B cell (primary cell): ENCODE measurements at places on chromosomes 11 and 22. TPM values are rescaled to one million over a fixed set of nuclear protein-coding genes. Genes with fewer than 3 reads are reported as not detected.
A peak's percentile ranks its signal among the peaks of the same experiment; 100 is the strongest.

APOA4 gene
- total RNA-seq: not detected in 2 replicates

- peak; percentile 72 for DNase-seq
Measured at GRCh38 chr11:118530683-118531596, at the start of gene TMEM25. Gene TMEM25 (plus strand): TSS chr11:118531192. CDS start chr11:118531802, 610 bp downstream.

DNA sequence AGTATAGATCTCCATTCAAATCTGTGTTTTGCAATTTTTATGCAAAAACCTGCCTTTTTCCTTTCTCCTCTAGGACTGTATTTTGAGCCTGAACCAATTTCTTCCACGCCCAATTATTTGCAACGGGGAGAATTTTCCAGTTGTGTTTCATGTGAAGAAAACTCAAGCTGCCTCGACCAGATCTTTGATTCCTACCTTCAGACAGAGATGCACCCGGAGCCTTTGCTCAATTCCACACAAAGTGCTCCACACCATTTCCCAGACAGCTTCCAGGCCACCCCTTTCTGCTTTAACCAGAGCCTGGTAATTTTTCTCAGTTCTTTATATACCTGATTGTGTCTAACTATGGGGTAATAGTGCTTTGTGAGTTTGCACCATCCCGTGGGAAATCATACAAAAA is 8.0 kb downstream of the POU2AF3 start:
- no peak for DNase-seq

GRCh38 chr11:17747131-17747955 is 12.8 kb downstream of the KCNC1 start:
- no peak for DNase-seq

ANGPTL5 gene
- not detected in 2 replicates for total RNA-seq

DNA sequence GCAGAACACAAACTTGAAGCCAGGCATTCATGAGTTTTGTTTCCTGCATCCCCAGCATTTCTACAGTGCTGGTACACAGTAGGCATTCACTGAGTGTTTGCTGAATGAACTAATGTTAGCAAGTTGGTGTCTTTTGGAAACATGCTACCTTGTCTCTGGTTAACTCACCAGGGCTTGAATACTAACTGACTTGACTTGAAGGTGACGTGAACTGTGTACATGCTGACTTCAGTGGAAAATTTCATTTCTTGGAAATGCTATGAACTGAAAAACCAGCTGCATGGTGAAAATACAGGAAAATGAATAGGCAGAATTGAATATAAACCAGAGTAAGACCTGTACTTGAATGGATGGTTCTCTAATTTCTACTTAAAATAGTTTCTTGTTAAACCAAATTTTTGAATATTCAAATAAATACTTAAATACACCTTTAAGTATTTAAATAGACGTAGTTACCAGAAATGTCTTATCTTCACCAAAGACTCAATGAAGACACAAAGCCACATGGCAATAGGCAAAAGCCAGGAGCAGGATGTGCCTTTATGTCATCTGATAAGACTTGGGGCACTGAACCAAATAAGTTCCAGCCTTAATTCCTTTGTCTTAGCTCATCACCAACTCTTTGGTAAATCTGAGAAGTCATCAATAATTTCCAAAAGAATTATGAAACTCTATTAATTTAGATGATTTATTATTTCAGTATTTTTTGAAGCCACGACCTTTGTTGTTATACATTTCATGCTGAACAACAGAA is 39.7 kb upstream of the POU2AF2 start:
- no peak for DNase-seq

GRCh38 chr11:113504586-113504985 is 29.4 kb upstream of the DRD2 start:
- DNase-seq: no peak

DNA sequence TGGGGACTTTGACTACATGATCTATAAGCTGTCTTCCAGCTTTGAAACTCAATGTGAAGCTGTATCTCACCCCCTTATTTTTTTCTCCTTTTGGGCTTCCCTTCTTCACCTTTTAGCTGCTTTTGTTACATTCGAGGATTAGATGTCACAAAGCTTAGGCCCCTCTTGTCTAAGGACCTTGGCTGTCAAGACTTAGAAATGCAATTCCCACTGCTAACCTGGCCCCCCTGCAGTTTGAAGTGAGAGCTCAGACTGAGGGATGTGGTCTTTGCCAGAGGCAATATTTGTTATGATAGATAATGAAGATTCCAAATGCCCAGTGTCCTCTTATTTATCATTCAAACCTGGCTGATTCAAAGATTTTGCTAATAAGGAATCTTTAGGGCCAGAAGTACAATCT is 128.3 kb downstream of the ARL14EP start:
- no peak for DNase-seq

THY1 gene
- not detected in 2 replicates for total RNA-seq

- DNase-seq: no peak
Measured at GRCh38 chr11:134537296-134537695, 125.3 kb upstream of the B3GAT1 start.

- DNase-seq: no peak
Measured at GRCh38 chr22:50136581-50137015, 33.9 kb upstream of the PANX2 start.

- DNase-seq: peak; percentile 84
Measured at GRCh38 chr11:134050541-134051383, 18.1 kb upstream of the JAM3 start.

LRP5 gene
- 13.9 and 15.7 TPM in 2 replicates for total RNA-seq

- no peak for DNase-seq
Measured at GRCh38 chr11:29507376-29507775, 509.5 kb downstream of the KCNA4 start.

RAB30 gene
- 208 and 214 TPM in 2 replicates for total RNA-seq

DNA sequence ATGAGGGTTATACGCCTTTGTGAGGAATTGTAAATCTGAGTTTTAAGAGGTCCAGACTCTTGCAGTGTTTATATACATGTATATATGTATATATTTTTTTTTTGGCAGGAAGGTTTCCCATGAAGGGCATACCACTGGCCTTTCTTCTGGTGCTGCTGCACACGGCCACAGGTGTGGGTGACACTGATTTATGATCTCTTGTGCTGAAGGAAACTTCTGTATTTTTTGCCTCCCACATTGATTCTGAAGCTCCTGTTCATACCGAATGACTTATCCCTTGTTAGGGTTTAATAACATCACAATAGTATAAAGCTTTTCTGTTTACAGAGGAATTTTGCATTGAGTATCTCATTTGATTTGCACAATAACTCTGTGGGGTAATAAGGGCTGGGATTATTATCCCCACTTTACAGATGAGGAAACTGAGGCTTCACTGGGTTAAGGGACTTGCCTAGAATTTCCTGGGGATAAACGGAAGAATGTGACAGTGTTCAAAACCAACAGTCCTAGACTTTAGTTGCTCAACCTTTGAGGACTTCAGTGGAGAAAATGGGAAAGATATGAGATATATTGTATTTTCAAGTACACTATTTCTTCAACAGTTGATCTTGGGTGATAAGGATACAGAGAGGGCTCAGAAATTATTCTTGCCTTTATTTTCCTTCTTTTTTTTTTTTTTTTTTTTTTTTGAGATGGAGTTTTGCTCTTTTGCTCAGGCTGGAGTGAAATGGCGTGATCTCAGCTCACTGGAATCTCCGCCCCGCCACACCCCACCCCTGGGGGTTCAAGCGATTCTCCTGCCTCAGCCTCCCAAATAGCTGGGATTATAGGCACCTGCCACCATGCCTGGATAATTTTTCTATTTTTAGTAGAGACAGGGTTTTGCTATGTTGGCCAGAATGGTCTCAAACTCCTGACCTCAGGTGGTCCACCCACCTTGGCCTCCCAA is 70.1 kb downstream of the MICAL2 start:
- no peak for DNase-seq

- DNase-seq: no peak
Measured at GRCh38 chr11:123671534-123671933, 17.1 kb upstream of the SCN3B start.

FANCF gene
- 26.6 TPM in 2 replicates for total RNA-seq

DNA sequence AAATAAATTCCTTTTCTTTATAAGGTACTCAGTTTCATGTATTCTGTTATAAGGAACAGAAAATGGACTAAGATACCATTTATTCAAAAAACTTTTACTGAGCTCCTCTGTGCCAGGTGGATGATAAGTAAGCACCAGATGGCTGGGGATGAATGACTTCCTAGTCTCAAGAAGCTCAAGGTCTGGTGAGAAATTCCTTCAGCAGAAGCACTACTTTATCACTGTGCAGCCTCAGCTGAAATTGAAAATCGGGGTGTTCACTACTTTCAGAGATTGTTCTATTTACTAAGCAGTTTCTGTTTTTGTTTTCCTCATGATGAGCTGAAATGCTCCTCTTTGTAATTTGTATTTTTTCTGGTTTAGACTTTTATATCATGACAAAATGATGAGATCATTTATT is 7.8 kb downstream of the LDHAL6A start:
- no peak for DNase-seq

DNA sequence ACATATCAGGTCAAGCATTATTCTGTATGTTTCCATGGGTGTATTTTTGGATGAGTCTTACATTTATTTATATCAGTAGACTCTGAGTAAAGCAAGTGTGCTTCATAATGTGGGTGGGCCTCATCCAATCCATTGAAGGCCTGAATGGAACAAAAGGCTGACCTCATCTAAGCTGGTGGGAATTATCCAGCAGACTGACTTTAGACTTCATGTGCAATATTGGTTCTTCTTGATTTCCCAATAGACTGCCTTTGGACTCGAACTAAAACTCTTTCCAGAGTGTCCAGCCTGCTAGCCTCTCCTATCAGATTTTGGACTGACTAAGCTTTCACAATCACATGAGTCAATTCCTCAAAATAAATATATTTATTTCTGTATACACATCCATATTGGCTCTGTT is 116.2 kb downstream of the KIF18A start:
- DNase-seq: no peak

GRCh38 chr11:133903875-133904817 is 52.6 kb downstream of the IGSF9B start:
- no peak for DNase-seq

DNA sequence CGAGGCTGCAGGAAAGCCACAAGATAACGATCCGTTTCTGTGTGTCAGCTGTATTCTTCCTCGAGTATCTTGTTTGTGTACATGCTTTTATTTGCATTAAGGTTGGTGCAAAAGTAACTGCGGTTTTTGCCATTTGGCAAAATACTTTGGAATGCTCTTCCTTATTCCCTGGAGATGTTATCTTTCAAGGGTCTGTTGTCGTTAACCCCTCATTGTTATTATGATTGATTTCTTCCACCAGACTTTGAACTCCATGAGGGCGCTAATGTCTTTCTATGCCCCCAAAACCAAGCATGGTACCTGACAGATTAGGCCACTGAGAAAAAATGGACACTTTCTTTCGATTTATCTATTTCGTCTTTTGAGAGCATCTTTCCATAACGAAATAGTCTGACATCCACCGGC is 563 bp upstream of the PSMA1 start:
- DNase-seq: no peak

C11orf71 gene
- total RNA-seq: 14.8 and 14.9 TPM in 2 replicates

- no peak for DNase-seq
Measured at GRCh38 chr22:39247361-39247760, 2.6 kb upstream of the PDGFB start.

GRCh38 chr11:32131321-32131720 is 40.4 kb downstream of the RCN1 start:
- no peak for DNase-seq

DNA sequence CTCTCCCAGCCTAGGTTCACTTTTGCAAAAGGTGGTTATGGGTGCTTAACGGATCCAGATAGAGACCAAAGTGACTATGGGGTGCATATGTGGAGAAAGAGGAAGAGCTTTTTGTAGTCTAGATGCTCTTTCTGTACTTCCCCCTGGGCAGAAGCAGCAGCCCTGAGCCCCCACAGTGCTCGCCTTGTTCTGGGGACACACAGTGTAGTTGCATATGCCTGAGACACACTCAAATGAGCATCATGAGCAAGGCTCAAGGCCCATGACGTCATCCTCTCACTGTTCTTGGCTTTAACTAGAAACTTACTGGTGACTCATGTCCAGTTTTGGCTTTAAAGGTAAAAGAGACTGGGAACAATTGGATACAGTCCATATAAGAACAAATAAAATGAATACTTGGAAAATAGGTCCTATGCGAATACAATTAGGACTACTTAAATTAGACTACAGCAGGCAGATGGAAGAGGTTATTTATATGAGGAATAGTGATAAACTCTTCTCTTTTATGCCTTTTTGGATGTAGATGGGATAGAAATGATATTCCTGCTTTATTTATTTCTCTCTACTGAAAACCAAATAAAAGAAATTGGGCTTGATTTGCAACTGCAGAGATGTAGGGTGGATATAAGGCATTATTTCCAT is 20.1 kb upstream of the PEX26 start:
- DNase-seq: peak; percentile 93

DNA sequence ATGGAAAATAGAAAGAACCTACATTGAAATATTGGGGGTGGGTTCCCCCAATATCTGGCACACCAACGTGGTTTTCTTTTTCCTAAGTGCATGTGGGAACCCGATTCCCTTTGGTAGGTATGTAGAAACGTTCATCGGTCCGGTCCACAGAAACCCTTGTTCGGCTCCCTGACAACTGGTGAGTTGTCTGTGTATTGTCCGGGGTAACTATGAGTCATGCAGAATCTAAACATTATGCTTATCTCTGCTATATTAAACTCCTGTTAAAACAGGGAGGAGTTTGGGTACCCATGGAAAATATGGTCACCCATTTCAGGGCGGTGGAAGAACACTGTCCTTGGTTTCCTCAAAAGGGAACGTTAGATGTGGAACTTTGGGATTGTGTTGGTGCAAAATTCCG is 25.1 kb upstream of the ALDH3B2 start:
- DNase-seq: no peak

CHRM1 gene
- total RNA-seq: not detected in 2 replicates

OTOG gene
- total RNA-seq: not detected in 2 replicates

DNA sequence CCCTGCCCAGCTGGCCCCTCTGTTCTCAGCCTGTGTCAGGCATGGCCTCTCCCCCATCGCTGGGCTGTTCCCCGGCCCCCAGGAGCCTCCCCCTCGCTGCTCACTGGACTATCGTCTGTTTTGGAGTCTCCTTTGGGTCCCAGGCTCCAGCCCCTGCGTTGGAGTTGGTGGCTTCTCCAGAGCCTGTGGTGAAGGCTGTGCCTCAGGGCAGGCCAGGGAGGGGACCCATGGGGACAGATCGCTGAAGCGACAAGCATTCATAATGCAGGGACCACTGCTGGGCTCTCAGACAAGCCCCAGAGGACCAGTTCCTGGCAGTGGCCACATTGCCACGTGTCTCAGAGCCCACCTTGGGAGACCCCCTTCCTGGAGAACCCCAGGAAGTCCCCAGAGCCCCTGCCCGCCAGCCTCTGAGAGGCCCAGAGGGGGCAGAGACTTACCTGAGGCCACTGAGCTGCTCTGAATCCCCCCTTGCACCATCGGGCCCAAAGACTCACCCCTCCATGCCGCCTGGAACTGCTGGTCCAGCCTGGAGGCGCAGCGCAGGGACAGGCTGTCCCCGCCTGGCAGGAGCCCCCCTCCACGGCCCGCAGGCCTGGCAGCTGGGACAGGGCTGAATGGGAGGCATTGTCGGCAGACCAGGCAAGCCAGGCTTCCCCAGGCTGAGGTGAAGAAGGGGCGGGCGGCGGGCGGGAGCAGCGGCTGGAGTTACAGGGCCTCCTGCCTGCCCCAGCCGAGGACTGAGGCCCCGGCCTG is at the start of gene CHADL:
Gene CHADL, minus strand, starts transcription at position 555 of the 756 bp plus-strand sequence. Its CDS starts 50 bp downstream, at position 505.
- DNase-seq: no peak

MED15 gene
- 134 and 156 TPM in 2 replicates for total RNA-seq

CCDC73 gene
- total RNA-seq: 0.05 TPM in 1 of 2 replicates, not detected in the other

GRCh38 chr11:20023082-20023426 is 137.2 kb downstream of the DBX1 start:
- no peak for DNase-seq
